ENCODE measurements at places on chromosomes 11 and 22.

GRCh38 chr11:96081561-96081960, 157.7 kb upstream of the MTMR2 start:
- DNase-seq, result no peak

DNA sequence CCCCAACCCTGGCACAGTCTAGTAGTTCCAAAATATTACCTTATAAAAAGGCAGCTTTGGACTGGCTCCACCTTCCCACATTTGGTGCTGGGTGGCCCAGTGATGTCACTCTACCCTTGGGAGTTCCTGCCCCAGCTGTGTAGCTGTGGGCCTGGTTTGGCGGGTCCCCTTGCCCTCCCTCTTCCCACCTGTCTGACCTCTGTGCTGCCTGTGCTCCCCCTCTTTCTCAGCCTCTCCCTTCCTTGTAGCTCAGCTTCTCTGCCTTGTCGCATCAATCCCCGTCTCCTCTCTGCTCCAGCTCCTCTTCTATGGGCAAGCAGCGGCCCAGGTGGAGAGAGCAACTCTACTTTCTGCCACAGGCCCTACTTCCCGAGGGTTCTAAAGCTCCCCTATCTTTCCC, 54.6 kb downstream of the CHRDL2 start:
- DNase-seq, result no peak

GRCh38 chr11:57475671-57476046, 15.3 kb downstream of the RTN4RL2 start:
- no peak for DNase-seq

GRCh38 chr11:68498903-68499883, 38.6 kb downstream of the PPP6R3 start:
- DNase-seq, result no peak

GRCh38 chr11:102719620-102720277, 5.0 kb downstream of the MMP8 start:
- no peak for DNase-seq

DNA sequence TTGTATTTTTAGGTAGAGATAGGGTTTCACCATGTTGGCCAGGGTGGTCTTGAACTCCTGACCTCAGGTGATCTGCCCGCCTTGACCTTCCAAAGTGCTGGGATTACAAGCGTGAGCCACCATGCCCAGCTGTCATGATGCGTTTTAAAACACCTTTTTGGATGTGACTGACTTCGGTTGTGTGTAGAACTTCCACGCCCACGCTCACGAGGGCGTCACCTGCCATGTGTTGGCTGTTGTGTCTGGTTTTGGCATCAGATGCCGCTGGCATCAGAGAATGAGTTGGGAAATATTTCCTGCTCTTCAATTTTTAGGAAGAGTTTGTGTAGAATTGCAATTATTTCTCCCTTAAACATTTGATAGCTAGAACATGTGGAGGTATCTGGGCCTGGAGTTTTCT, 109.1 kb downstream of the KCNQ1 start:
- DNase-seq, result no peak

DNA sequence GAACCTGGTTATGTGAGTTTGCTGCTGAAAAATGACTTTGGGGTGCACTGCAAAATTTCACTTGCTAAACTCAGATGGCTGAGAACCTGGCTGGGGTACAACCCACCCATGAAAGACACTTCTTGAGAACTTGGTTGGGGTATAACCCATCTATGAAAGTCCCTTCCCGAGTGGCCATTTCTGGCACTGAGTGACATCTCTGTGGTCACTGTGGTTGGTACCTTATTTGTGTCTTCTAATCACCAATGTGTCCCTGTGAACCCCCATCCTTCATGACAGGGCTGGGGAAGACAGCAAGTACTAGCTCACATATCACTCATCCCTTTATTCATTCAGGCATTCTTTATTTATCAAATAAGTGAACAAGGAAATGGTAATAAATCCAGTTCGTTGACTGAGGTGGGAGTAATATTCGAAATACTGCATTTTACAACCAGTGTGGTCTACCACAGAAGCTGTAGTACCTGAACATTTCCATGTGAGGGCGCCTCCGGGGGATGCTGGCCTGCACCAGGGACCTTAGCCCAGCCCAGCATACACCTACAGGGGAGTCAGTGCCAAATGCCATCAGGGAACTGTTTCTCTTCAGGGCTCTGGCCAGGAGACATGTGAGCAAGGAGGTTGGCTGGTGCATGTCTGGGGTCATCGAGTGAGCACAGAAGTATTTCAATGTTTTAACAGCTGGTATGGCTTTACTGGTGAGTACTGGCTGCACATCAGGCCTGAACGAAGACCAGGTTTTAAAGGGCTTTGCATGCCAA, 122.1 kb downstream of the CSNK2A3 start:
- DNase-seq, result no peak

GRCh38 chr11:121415856-121416255, 36.3 kb upstream of the SORL1 start:
- DNase-seq, result no peak

GRCh38 chr11:19868281-19868821, 155.7 kb downstream of the NAV2 start:
- DNase-seq, result no peak

DNA sequence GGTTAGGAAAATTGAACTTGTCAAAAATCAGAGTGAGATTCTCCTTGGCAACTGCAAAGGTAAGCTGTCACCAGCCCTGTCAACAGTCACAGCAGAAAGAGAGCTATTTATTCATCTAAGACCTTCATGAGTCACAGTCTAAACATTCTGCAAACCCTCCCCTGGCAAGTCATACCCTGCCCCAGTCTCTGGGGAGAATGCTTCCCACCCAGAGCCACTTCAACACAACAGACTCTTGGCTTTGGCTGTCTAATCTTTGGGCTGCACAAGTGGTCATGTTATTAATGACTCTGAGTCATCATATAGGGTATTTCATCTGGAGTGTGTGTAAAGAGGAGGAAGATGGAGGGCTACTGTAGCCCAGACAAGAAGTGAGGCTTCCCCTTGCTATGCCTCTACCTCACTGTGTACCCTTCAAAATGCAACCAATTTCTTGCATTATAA, 153.4 kb downstream of the CCDC34 start:
- no peak for DNase-seq

DNA sequence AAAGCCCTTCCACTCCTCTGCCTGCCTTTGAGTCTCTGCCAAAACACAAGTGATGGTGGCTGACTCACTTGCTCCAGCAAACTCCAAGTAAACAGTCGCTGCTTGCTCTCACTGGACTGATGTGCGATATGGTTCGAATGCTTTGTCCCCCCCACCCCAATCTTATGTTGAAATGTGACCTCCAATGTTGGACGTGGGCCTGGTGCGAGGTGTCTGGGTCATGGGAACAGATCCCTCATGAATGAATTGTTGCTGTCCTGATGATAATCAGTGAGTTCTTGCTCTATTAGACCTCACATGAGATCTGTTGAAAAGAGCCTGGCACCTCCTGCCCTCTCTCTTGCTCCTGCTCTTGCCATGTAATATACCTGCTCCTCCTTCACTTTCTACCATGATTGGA, 747.9 kb downstream of the OPCML start:
- DNase-seq, result no peak

DNA sequence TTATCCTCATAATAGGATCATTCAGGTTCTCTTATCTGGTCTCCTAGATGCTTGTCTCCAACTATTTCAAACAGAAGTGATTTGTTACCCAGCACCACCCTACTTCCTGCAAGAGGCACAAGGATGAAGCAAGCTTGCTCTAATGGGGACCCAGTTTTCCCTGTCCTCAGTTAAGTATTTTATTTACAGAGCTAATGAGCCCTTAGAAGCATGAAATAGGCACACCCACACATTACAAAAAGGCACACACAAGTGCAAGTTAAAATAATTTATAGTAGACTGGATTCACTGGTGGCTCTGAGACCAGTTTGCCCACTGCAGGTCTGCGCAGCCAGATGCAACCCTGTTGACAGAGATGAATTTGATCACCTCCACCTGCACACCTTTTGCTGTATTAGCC, 167.5 kb downstream of the KIRREL3 start:
- DNase-seq, result no peak

DNA sequence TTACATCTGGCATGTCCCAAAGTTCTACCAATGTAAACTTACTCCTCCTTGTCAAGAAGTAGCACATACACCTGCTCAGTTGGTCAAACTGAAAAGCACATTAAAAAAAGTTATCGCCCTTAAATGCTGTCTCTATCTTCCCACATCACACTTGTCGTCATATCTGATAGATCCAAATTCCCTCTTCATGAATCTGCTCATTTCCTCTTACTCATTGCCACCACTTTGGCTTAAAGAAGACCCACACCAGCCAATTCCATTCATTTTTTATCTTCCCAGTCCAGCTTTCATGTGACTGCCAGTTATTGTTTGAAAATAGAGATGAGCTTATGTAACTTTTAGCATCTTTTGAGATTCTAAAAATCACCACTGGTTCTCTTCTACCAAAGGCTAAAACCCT, 305.9 kb upstream of the MTNR1B start:
- DNase-seq, result no peak

DNA sequence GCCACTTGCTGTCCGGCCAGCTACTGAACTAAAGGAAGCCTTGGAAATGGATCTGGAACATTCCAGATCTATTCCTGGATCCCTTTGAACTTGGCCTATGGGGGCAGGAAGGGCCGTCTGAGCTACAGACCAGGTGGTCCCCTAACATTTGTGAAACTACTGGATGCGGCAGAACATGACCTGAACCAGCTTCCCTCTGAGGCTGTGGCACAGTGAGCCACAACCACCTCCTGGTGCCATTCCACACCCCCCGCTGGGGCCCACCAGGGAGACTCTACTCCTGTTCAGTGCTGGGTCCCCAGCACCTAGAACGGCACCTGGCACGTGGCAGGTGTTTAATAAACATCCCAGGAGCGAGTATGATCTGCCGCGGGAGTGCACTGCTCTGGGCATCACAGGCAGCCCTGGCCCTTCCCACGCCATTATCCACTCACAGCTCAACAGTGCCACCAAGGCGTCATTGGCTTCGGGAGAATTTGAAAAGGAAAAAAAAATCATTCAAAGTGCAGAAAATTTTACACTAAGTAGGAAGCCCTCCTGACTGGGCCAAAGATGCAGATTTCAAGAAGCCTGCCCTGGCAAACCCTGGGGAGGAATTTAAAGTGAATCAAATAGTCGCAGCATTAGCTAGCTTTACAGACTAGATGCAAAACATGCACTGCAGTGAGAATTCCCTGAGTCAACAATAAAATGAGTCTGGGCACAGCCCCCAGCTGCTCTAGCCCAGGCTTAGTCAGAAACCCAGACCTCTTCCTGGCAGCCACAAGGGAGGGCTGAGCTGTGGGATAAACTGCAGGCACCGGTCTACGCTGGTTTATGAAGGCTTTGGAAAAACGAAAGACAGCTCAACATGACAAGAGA, 14.3 kb upstream of the EFCAB6 start:
- peak; percentile 52 for DNase-seq

DNA sequence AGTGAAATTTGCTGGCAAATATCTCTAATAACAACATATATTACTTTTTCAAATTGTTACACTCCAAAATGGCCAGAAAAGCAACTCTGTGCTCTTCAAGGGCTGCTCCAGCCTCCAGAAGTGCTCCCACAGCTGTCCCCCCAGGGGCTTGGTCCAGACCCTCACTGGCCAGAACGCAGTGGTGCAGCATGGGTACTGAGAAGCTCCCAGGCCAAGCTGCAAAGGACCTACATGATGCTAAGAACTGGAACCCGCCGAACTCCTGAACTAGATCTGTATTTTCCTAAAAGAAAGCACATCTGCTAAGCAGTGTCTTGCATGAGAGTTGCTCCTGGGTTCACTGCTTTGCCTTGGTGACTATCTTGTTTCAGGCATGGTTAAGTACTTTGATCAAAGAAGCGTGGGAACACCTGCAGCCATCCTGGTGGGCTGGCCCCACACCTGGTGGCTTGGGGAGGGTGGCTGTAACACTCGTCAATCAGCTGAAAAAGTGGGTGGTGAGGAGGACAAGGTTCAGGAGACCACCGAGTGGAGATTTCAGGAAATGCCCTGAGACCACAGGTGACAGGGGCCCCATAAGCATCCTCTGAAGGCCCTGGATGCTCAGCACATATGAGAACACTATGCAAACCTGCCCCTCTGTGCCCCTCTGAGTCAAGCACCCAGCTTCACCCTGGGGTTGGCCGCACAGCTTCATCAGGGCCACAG, 72.7 kb upstream of the PITPNB start:
- DNase-seq, result no peak

DNA sequence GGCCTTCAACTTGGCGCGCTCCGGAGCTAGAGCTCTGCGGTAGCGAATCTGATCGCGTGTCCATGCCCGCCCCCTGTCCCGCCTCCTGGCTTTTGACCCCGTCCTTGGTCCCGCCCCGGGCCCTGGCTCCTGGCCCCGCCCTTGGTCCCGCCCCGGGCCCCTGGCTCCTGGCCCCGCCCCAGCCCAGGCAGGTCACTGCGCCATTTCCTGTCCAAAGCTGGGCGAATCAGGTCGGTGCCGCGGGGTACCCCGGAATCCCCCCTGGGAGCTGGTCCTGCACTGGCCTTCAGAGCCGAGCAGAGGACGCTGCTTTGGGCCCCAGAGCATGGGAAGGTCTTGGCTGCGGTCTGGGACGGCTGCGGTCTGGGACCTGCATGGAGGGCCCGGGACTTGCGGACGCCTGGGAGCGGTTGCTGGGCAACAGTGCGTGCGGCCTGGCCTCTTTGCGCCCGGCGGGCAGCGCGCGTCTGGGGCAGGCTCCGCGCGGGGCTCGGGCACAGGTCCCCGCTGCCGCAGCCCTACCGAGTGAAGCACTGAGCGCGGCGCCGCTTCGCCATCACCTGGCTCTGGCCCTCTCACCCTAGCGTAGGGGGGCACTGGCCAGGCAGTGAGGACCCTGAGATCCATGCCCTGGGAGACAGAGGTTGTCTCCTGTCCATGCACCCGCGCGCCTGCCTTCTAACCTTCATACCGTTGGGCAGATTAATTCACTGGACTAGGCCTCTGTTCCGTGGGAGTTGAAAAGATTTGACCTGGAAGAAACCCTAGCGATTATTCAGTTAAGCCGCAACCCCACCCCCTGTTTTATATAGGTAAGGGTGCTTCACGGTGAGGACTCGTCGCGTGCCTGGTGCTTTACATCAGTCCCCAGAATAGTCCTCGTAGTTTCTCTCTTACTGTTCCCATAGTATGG, at the start of gene TTC12:
TTC12 (plus strand) TSS at position 195 of the 913 bp plus-strand sequence. CDS start 1,675 bp downstream, outside the sequence.
- peak; percentile 99 for DNase-seq

- no peak for DNase-seq
These were observed 129.8 kb upstream of the SLC5A12 start for GRCh38 chr11:26851696-26852095.

DNA sequence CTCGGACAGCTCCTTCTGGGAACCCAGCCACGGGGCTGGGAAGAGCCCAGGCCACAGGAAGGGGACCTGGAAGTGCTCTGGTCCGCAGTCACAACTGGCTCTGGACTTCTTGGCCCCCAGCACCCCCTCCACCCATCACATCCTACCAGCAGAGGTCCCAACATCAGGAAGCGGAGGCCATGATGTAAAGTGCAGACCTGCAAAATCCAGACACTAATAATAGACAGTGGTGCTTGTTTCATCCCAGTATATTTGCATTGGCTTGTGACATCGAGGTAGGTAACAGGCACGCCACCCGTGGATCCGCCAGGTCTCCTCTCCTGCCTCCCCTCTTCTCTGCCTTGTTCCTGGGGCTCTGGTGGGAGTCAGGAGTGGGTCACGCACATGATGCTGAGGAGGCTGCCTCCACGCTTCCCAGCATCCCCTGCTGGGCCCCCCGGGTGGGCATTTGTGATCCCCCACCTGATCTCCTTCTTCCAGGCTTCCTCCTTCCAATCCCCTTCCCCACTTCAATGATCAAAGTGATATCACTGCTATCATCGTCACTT, 1454.0 kb downstream of the BRD1 start:
- no peak for DNase-seq
